NCI-H774 (cell line): ENCODE measurements at places on chromosomes 5 and 9.
A peak's percentile ranks its signal among the peaks of the same experiment; 100 is the strongest.

- DNase-seq = no peak
Observed at GRCh38 chr5:38393636-38394035, 135.3 kb downstream of the EGFLAM start.

- no peak for DNase-seq
Observed at GRCh38 chr9:131098391-131099101, 2.2 kb downstream of the AIF1L start.

DNA sequence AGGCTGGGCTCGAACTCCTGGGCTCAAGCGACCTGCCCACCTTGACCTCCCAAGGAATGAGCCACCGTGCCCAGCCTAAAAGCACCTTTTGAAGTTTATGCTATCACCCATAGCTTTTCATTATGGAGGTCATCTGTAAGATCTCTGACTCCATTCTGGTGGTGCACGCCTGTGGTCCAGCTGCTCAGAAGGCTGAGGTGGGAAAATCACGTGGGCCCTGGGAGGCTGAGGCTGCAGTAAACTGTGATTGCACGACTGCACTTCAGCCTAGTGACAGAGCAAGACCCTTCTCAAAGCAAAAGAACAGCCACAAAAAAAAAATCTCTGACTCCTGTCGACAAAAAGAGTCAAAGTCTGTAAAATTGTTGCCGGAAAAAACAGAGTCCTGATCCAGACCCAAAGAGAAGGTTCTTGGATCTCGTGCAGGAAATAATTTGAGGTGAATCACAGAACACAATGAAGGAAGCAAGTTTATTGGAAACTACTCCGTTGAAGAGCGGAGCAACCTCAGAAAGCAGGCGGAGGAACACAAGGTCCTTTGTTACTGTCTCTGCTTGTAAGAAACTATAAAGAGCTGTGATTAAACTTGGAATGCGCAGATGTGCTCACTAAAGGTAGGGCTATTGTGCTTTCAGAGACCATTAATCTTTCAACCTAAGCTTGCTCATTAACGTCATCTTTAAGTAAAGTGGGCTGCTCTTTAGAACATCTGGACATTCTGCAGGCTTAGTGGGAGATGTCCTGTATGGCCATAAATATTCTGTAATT is 2.0 kb upstream of the HAUS6 start:
- no peak for DNase-seq

DNA sequence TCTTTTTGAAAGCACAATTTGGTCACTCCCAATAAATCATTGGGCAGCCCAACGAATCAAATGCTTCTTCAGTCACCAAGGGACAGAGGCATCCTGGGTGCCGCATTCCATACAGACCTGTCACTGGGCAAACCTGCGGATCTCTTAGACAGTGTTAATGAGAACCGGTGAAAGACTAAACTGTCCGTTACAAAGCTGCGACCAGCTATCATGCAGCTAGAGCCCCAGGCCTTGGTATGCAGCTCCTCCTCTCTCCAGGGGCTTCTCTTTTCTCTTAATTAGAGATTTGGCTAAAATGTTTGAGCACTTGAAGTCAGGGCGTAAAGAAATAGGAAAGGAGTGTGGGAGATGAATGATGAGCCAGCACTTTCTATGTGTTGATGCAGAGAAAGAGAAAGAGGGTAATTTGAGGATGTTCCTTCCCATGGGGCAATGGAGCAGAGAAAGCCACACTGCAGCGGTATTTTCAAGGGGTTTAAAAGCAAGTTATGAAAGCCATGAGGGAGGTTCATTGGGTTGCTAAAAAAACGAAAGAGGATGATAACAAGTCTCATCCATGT is 175.3 kb downstream of the RFK start:
- no peak for DNase-seq

DNA sequence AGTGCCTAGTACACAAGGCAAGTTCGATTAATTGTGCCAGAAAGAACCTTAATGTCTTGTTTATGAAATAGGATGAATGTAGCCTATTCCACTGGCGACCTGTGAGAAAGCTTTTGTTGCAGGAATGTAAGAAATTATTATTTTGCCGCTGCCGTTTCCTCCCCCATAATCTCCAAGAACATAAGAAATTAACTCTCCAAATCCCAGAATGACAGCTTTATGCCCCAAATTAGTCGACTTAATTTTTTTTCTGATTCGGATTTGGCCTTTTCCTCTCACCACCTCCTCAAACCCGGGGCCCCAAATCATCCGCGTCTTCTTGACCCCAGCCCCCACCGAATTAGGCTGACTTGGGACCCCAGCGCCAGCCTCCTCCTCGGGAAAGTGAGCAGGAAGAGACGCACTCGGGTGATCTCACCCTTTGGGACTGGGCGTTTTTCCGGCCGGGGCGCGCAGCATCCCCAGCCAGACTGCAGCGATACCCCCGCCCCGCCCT is 682 bp upstream of the SPTAN1 start:
- DNase-seq = no peak

DNA sequence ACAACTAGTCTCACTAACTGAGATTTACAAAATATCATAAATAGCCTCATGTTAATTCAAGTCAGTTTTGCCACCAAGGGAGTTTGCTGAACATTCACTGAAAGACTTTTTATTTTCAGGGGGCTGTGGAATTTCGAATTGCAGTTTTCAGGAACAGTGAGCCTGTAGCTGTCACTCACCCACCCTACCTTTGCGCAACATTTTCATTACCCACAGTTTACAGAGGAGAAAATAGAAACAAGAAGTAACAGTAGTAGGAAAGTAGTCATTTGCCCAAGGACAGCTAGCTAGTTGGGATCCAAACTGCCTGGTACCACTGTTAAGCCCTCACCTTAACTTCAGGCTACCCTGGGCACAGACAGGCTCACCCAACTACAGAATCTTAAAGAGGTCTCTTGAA is 154.1 kb downstream of the ADAMTS12 start:
- DNase-seq = no peak

DNA sequence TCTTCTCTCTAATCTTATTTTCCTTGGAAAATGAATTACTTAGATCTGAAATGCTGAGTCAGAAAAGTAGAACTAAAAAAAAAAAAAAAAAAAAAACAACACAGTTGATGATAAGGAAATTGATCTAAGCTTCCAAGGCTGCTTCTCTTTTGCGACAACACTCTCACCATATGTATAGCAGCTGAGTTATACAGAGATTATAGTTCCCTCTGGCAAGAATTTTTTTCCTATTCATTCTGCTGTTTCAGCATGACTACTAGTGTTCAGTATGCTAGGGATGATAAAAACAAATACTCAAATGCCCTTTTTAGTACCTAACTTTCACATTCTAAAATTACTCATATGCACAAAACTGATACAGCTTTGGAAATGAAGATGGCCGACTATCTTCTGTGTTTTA is 267.3 kb downstream of the MLLT3 start:
- no peak for DNase-seq

DNA sequence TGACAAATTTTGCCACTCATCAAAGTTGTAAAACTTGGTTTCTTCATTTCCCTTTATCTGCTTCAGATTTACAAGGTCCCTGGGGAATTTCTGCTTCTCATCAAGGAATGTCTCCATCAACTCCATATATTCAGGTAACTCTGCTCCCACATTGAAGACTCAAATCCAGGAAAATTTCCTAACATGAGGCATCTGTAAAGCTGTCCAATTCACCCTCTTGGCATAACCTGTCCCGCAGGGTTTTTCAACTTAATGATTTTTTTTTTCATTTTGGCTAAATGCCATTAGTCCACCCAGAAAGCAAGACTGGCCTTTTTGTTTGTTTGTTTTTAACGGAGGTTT is 50.2 kb upstream of the SLC30A5 start:
- no peak for DNase-seq

- peak; percentile 41 for DNase-seq
Observed at GRCh38 chr5:137753691-137754187, 424 bp downstream of the HNRNPA0 start.

DNA sequence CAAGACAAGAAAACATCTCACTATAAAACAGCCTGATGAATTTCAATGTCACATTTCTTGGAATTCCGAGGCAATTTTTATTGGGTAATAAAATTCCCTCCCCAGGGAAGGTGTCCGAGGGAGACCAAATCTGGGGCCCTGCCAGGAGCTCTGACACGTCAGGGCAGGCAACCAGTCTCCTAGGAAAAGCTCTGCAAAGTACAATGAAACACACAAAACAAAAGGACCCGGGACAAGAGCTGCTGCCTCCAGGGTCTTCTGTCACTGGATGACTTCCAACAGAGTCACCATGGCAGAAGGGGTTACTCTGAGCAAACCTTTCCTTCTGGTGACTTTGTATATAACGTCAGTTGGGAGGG is 50.8 kb downstream of the SAXO1 start:
- DNase-seq = no peak

DNA sequence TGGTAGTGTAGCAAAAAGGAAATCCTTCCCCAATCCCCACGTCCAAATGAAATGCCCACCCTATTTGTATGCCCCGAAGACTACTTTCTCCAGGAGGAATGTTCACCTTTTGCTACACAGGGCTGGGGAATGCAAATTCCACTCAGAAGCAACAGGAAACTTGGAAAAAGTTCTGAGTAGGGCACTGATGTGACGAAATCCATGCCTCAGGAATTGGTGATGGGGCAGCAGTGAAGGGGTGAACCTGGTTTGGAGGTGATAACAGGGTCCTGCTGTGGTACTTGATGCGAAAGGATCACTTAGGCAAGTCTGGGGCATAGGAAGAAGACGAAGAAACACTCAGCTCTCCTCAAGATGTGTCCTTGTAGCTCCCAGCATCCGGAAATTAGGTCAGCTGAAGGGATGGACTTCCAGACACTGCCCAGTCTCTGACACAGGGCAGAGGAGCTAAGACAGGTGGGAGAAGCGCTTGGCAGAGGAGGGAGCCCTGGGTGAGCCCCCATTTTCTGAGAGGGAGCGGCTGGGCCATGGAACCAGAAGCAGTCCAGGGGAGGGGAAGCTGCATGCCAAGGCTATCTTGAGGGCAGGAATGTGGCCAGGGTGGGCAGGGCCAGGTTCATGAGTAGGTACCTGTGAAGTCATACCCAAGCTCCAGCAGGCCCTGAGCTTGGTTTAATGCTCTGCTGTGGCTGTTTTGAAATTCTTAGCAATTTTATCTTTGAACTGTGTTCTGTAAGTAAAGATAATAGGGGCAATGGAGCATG is 22.2 kb upstream of the MVB12B start:
- DNase-seq = no peak

DNA sequence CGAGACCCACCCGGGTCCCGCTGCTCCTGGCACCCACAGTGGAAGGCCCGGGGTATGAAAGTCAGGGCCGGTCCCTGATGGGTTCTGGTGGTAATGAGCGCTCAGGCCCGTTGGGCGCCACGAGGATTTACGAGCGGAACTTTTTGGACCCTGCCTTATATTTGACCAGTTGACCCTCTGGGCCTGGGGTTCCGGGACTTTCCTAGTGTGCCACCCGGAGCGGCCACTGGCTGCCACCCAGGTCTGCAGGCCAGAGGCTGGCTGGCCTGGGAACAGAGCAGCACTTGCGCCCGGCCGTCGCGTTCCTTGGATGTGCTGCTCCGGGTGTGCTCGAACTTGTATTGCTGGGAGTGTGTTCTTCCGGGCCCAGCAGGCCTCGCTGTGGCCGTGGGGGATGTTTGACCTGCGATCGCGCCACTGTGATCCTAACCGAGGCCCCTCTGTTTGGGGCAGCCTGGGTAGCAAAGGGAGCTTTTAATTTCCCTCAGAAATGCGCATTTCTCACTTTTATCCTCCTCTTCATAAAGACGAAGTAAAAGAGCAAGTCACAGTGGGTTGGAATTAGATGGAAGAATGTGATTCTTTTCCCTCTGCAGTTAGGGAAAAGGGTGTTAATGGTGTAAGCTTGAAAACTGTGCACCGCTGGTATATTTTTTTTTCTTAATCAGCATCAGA is 1.2 kb downstream of the F2RL1 start:
- no peak for DNase-seq

GRCh38 chr9:130129432-130130061 is 42.7 kb upstream of the NCS1 start:
- DNase-seq = no peak
